ENCODE measurements at places on chromosomes 3 and 15.
A peak's percentile ranks its signal among the peaks of the same experiment; 100 is the strongest.

- no peaks in the 10 kb centered on the region for H3K4me1 ChIP-seq
- H3K27me3 ChIP-seq = no peaks in the 10 kb centered on the region
- no peak overlapping the region for H3K4me3 ChIP-seq
Measured at GRCh38 chr3:165404357-165405027, 208.3 kb upstream of the SLITRK3 start.

DNA sequence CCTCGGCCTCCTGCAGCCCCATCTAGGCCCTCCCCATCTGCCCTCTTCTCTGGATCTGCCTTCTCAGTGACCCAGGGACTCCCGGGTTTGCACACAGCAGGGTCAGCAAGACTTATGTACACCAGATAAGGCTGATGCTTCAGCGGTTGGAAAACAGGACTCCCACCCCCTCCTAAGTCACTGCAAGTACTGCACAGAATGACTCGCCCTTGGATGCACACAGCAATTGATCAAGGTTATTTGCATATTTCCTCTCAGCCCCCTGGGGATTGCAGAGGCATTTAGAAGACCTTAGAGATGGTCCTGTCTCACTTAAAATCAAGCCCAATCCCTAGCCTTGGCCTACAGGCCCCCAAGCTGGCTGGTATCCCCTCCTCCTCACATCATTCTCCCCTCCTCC is 8.9 kb downstream of the ACAN start:
- peaks cover 3% of the 10 kb centered on the region for H3K27me3 ChIP-seq
- H3K4me3 ChIP-seq = no peak overlapping the region
- no peaks in the 10 kb centered on the region for H3K36me3 ChIP-seq
- no peak for DNase-seq
- no peak overlapping the region for H3K27ac ChIP-seq

- peak overlapping the region; percentile 98 for H3K27ac ChIP-seq
- peaks cover 63% of the 10 kb centered on the region for H3K4me1 ChIP-seq
- H3K27me3 ChIP-seq = no peaks in the 10 kb centered on the region
- H3K36me3 ChIP-seq = no peaks in the 10 kb centered on the region
- DNase-seq = peak; percentile 81
Measured at GRCh38 chr3:114213627-114214541, 23.5 kb downstream of the ZNF80 start.

- no peak overlapping the region for H3K27ac ChIP-seq
- H3K36me3 ChIP-seq = no peaks in the 10 kb centered on the region
- H3K4me3 ChIP-seq = no peak overlapping the region
- H3K4me1 ChIP-seq = no peaks in the 10 kb centered on the region
- H3K27me3 ChIP-seq = peaks cover 9% of the 10 kb centered on the region
- DNase-seq = no peak
Measured at GRCh38 chr3:170941551-170941950, 33.1 kb upstream of the EIF5A2 start.

- H3K4me1 ChIP-seq = no peaks in the 10 kb centered on the region
- no peak overlapping the region for H3K4me3 ChIP-seq
- H3K27ac ChIP-seq = no peak overlapping the region
- no peaks in the 10 kb centered on the region for H3K27me3 ChIP-seq
- DNase-seq = no peak
Measured at GRCh38 chr3:20563251-20563650, 377.2 kb upstream of the SGO1 start.

- no peaks in the 10 kb centered on the region for H3K36me3 ChIP-seq
- no peaks in the 10 kb centered on the region for H3K27me3 ChIP-seq
- no peaks in the 10 kb centered on the region for H3K4me1 ChIP-seq
- H3K27ac ChIP-seq = no peak overlapping the region
- H3K4me3 ChIP-seq = no peak overlapping the region
Measured at GRCh38 chr15:60763688-60764087, 284.7 kb upstream of the ICE2 start.

DNA sequence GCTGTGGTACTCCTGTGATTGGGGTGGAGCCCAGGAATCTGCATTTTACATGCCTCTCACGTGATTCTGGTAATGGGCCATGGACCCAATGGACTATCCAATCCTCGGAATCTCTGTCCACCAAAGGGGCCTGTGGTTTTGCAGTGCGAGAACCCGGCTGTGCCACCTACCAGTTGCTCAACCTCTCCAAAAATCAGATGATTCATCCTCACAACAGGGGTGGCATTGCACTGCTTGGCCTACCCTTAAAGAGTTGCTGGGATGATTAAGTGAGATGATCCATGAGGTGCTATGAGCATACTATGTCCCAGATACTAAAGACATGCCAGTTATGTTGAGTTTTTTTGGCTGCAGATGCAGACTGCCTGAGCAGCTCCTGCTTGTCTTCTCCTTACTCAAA is 5.1 kb downstream of the ANP32A start:
- H3K4me3 ChIP-seq = peak overlapping the region; percentile 86
- DNase-seq = no peak
- no peaks in the 10 kb centered on the region for H3K27me3 ChIP-seq
- peaks cover 37% of the 10 kb centered on the region for H3K4me1 ChIP-seq
- no peaks in the 10 kb centered on the region for H3K36me3 ChIP-seq

DNA sequence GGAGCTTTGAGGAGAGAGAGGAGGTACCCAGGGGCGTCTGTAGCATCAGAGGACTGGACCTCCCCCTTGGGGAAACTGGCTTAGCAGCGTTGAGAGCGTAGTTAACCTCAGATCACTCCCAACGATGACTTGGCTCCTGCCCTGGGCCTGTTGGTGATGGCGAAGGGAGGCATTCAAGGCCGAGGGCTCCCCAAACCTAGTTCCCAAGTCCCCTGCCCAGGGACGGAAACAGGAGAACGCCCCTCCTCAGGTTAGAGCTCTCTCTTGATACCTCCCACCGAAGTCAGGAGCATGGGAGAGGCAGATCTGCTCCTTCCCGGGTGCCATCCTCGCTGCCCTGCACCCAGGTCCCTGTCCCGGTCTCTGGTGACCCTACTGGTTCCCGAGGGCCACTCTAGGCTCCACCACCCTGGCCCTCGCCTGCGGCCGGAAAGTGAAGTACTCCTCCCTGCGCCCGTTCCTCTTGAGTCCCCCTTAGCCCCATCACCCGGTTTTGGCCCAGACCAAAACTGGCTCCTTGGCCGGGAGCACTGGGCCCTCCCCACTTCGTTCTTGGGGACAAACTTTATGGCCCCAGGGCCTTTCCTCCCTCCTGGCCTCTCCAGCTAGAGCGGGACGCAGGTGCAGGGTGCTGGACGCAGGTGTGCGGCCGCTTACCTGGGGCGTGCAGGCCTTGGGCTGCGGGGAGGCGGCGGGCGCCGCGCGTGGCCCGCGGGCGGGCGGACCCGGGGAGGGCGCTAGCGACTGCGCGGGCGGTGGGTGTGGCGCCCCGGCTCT is 2.6 kb upstream of the SKOR1 start:
- H3K36me3 ChIP-seq = no peaks in the 10 kb centered on the region
- H3K27me3 ChIP-seq = peaks cover 15% of the 10 kb centered on the region
- DNase-seq = no peak
- H3K4me3 ChIP-seq = no peak overlapping the region

- no peaks in the 10 kb centered on the region for H3K27me3 ChIP-seq
- H3K4me3 ChIP-seq = no peak overlapping the region
- H3K27ac ChIP-seq = no peak overlapping the region
- H3K36me3 ChIP-seq = no peaks in the 10 kb centered on the region
- H3K4me1 ChIP-seq = peaks cover under 1% of the 10 kb centered on the region
Measured at GRCh38 chr15:68213991-68214837, 9.1 kb upstream of the CALML4 start.

GRCh38 chr3:196617256-196617655 is 22.2 kb upstream of the NRROS start:
- no peaks in the 10 kb centered on the region for H3K36me3 ChIP-seq
- H3K4me1 ChIP-seq = peaks cover 5% of the 10 kb centered on the region
- H3K27me3 ChIP-seq = no peaks in the 10 kb centered on the region
- no peak for DNase-seq
- H3K4me3 ChIP-seq = no peak overlapping the region
- H3K27ac ChIP-seq = no peak overlapping the region

DNA sequence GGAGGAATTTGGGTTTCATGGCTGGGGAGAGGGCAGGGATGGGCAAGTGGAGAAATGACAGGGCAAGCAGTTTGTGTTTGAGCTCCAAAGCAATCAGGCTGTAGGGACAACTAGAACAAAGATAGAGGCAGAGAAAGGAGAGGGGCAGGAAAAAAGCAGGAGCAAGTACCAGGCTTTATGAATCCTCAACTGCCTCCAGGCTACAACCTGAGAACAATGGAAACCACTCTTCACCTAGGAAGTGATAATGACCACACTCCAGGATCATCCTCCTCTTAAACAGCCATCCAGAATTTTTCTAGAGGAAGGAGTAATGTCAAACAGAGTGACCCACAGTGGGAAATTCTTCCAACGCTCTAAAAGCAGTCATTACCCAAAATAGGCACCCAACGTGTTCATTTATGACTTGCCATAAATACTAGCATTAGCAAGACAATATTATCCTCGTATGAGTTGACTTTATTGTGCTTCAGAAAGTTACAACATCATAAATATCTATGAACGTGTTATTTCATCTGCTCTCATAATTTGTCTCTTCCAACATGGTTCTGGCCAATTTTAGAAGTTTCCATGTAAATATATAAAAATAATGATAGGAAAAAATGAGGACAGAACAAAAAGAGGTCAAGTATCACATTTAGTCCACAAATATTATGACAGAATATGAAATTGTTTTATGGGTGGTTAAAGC is 50.5 kb downstream of the TNFAIP8L3 start:
- no peaks in the 10 kb centered on the region for H3K27me3 ChIP-seq
- no peaks in the 10 kb centered on the region for H3K36me3 ChIP-seq
- no peak overlapping the region for H3K4me3 ChIP-seq
- no peak overlapping the region for H3K27ac ChIP-seq

DNA sequence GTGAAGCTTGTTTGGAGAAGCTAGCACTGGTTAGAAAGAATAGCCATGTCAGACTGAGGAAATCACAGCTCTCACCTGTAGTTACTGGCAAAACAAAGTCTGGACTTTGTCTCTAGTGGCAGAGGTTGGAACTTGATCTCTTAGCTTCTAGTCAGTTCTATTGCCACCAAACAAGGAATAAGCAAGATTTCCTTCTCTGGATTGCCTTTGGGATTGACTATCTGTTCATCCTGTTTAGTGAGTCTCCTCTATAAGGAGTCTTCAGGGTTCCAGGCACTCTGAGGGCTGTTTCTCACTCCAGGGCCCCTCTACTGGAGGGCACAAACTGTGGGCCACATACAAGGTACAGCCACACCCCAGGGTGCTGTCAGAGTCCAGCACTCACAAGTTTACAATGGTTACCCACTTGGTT is 426.6 kb upstream of the THBS1 start:
- H3K27ac ChIP-seq = no peak overlapping the region
- no peaks in the 10 kb centered on the region for H3K27me3 ChIP-seq
- H3K4me1 ChIP-seq = no peaks in the 10 kb centered on the region
- H3K36me3 ChIP-seq = no peaks in the 10 kb centered on the region
- DNase-seq = no peak

DNA sequence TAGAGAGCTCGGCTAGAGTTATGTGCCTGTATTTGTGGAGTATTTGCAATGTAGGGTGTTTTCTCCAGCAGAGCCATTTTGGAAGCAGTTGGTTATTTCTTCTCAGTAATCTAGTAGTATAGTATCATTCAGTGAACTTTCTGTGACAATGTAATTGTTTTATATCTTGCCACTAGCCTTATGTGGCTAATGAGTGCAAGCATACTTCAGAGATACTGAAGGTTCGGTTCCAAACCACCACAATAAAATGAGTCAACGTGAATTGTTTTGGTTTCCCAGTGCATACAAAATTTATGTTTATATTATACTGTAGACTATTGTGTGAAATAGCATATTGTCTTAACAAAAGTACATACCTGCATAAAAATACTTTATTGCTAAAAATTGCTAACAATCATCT is 286.9 kb upstream of the TBL1XR1 start:
- H3K27ac ChIP-seq = no peak overlapping the region
- DNase-seq = no peak
- H3K4me1 ChIP-seq = no peaks in the 10 kb centered on the region
- H3K4me3 ChIP-seq = no peak overlapping the region
- H3K27me3 ChIP-seq = no peaks in the 10 kb centered on the region

DNA sequence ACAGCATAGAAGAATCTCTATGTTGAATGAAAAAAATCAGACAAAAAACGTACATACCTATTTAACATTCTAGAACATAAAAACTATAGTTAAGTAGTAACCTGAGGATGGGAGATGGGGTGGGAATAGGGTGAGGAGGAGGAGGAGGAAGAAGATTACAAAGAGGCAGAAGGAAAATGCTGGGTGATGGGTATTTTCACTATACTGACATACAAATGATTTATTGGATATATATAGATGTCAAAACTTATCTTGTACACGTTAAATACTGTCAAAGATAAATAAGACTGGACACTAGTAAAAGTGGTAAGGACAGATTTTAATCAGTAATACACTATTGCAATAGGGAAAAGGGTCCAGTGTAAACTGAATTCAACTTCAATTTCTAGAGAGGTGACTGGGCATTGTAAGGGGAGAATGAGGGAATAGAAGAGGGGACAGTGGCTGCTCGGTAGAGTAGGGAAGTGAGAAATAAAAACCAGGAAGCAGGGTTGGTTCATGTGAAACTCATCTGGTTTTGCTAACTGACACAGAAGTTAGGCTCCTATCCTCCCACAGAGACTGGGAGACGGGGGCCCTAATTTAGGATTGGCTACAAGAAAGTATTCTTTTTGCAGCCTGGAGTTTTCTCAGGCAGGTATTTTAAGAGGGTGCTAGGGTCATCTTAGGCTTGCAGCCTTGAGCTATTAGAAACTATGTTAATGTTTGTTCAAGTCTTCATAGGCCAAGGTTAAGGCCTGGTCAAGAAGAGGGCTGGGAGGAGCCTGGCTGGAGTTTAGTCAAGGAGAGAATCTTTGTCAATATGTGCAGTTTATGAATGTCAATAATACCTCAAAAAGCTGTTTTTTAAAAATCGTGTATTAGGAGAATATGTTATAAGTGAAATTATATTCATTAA is 15.0 kb upstream of the C15orf61 start:
- no peak overlapping the region for H3K27ac ChIP-seq
- no peaks in the 10 kb centered on the region for H3K27me3 ChIP-seq
- no peak overlapping the region for H3K4me3 ChIP-seq

DNA sequence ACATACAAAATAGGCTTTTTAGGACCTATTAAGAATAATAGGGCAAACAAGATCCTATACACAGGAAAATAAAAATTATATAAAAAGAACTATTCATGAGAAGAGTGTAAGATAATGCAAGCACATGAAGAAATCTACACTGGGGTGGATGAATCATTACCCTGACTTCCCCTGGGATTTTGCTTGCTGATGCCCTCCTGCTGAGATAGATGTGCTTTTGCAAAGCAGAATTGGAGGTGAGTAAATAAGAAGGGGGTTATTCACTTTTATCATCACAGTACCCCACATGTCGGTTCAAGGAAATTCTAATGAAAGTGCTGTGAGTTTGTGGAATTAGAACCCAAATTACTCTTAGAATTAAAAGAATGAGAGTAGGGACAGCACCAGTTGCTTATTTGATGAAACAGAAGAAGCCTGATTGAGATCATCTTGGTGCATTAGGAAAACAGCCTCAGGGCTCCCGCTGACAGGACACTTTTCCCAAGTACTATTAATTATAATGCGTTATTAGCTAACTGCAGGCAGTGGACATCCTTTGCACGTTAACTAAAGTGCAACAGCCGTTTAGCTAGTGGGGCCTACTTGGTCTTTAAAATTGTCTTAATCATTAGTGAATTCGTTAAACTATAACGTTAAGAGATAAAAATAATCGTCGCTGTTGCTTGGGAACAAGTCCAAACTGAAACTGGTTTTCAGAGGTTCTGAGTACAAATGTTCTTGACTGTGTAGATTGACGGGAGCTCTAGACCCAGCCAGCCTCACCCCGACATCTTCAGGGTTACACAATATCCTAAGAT is 48.4 kb downstream of the SLC2A2 start:
- no peaks in the 10 kb centered on the region for H3K36me3 ChIP-seq
- no peak overlapping the region for H3K27ac ChIP-seq
- H3K4me1 ChIP-seq = no peaks in the 10 kb centered on the region
- peaks cover 6% of the 10 kb centered on the region for H3K27me3 ChIP-seq
- DNase-seq = no peak

GRCh38 chr3:189602471-189602870 is 28.7 kb upstream of the TP63 start:
- H3K27ac ChIP-seq = no peak overlapping the region
- no peak for DNase-seq
- no peaks in the 10 kb centered on the region for H3K4me1 ChIP-seq
- H3K4me3 ChIP-seq = no peak overlapping the region

All from CD4-positive, CD25-positive, alpha-beta regulatory T cell (primary cell).